ENCODE measurements at places on chromosomes 7 and 10.

DNA sequence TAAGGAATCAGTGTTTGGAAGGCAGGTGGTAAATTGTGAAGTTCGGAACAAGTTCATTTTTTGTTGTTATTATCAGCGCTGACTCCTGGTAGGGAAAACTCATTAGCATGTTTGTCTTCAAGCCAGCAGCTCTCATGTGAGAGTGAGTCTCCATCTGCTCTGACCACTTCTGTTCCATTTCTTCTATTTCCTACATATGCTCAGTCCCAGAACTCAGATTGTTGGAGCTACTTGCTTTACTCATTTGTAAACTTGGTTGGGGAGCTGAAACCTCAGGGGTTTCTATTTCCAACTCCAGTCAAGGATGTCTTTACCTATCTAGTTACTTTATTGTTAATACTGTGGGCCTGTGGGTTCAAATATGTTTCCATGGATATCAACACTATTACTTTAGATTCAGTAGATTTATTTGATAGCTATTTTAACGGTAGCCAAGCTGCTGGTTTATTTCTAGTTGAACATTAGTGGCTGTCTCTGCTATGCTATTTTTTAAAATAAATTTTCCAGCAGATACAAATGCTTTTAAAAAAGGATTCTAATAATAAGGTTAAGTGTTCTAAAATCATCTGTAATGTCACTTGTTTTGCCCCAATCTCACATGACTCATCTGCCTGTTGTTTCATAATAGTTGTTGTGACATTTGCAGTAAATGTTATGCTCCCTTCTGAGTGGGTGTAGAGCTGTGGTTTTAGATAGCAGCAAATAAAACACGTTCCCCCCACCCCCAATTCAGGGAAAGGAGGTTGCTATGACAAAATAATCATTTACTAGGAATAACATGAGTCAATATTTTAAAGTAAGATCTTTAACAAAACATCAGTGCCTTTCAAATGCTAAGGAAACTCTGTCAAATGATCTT, 143.3 kb downstream of the HDAC9 start:
- peak; percentile 7 for DNase-seq

- DNase-seq = no peak
These were observed 67.3 kb downstream of the GLCCI1 start for GRCh38 chr7:8035647-8036518.

DNA sequence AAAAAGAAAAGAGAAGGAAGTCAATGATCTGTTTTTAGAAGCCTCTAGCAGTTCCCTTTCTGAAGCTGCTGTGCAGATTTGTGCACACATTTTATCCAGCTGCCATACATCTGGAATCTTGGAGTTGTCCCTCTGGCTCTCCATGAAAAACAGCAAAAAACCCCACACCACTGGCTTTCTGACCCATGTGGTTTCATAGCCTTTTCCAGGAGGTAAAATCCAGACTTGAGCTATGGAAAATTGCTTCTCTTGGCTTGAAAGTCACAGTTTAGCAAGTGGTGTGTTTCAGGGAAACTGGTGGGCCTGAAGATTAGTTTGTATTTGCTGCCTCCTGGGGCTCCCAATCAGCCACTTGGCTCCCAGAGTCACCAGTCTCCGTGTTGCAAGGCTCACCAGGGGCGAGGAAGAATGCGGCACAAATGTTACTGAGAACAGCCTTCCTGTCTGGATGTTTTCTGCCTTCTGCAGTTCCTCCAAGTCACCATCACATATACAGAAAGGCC, 50.1 kb upstream of the ADRB1 start:
- peak; percentile 13 for DNase-seq

DNA sequence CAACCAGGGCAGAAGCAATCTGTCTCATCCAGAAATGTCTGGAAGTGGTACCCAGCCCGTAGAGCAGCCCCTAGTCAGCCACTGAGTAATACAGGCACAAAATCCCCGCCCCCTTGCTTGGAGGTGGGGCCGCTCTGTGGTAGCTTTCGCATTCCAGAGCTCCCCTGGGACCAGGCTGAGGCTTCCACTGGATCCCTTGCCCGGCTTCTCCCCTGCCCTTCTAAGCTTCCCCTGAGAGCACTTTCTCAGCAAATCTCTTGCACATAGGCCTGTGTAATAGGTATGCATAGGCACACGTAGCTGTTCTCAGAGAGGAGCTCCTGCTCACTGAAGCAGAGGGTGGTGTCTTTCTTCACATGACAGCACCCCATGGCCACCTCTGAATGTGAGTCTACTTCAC, 144.2 kb downstream of the BMS1 start:
- no peak for DNase-seq

DNA sequence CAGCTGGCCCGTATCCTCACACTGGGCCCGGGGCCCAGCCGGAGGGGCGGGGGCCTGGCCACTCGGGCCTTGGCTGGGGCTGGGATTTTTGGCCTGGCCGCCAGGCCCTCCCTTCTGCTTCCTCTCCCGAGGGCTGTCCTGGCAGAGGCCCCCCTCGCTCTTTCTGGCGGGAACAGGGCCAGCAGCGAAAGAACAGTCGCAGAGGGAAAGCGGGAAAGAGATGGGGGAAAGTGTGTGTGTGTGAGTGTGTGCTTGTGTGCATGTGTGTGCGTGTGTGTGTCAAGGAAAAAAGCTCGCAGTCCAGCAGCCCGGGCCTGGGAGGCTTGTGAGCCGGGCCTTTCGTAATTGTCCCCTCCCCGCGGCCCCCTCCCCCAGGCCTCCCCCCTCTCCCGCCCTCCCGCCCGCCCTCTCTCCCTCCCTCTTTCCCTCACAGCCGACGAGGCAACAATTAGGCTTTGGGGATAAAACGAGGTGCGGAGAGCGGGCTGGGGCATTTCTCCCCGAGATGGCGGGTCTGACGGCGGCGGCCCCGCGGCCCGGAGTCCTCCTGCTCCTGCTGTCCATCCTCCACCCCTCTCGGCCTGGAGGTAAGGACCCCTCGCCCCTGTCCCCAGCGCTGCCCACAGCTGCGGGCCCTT, at the start of gene ELN:
ELN (plus strand) TSS at position 491 of the 638 bp plus-strand sequence; CDS start at position 506, 15 bp downstream.
- no peak for DNase-seq

- DNase-seq = no peak
These were observed 209.7 kb downstream of the SKIDA1 start for GRCh38 chr10:21315645-21316220.

Data from CD4-positive, alpha-beta T cell treated with Interleukin-17A for 4 hours (primary cell).